Fibroblast of the aortic adventitia (primary cell): ENCODE measurements at places on chromosomes 1 and 21. TPM values are rescaled to one million over a fixed set of nuclear protein-coding genes. Genes with fewer than 3 reads are reported as not detected.
A peak's percentile ranks its signal among the peaks of the same experiment; 100 is the strongest.

DNA sequence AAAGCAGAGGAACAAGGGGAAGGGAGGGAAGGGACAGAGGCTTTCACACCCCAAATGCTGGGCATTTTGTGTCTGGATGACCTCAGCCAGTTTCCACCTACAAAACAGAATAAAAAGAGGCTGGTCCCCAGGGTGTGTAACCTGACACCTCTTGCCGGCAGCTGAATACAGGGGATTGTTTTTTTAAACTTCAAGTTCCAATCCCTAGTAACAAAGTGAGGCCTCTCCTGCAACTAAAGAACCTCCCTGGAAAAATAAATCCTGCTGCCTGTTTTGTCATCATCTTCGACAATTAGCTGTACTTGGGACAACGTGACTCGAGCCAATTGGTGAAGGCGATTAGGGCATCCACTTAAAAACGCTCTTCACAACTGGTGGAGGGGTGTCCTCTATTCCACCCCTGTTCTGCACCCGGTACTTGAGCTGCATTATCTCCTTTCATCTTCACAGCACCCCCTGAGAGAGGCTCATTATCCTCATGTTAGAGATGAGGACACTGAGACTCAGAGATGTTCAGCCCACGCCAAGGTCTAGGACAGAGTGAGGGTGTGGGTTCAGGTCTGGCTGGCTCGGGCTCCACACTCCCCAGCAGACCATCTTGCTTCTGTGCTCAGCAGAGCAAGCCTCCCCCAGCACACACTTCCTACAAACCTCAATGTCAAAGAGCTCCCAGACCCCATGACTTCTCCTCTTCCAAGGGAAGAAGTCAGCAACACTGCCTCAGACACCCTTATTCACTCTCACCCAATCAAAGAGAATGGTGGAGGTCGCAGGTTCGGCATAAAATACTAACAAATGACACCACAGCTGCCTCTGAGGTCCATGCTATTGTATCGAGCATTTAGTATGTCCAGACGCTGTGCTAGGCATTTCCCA is 15.2 kb downstream of the ITPKB start:
- DNase-seq: peak; percentile 82

ABCA4 gene
- 0.09 TPM in 1 of 2 replicates, not detected in the other for total RNA-seq

NPPB gene
- not detected in 2 replicates for total RNA-seq

DNA sequence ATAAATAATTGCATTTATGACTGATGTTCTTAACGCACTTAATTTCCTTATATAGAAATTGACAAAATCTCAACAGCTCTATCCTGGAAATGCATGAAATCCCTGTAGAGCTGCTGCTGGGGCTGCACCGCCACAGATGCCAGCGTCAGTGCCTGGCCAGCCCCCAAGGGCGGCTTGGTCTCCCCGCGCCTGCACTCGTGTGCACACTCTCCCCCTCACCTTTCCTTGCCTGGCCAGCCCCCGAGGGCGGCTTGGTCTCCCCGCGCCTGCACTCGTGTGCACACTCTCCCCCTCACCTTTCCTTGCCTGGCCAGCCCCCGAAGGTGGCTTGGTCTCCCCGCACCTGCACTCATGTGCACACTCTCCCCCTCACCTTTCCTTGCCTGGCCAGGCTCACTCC is 11.3 kb downstream of the TPRG1L start:
- DNase-seq: no peak

TMPRSS15 gene
- 0.18 TPM in 1 of 2 replicates, not detected in the other for total RNA-seq

DNA sequence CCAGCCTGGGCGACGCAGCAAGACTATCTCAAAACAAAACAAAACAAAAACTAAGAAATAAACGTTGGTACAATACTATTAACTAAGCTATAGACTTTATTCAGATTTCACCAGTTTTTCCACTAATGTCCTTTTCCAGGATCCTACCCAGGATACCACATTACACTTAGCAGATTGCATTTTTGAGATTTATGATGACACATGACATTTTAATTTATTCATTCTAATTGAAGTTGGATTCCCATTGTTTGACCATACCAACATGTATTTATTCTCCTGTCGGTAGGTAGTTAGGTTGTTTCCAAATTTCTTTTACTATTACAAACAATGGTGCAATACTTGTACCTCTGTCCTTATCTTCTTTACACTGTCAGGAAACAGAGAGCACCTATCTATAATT is 6.8 kb upstream of the KLF17 start:
- DNase-seq: no peak

DNA sequence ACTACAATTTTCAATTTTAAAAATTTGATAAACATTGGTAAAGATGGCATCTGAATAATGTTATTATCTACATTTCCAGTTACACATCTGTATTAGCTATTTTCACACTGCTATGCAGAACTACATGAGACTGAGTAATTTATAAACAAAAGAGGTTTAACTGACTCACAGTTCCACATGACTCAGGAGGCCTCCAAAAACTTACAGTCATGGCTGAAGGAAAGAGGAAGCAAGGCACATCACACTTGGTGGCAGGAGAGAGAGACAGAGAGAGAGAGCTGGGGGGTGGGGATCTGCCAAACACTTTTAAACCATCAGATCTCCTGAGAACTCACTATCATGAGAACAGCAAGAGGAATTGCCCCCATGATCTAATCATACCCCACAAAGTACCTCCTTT is 850.0 kb downstream of the LTN1 start:
- peak; percentile 82 for DNase-seq

ETV3L gene
- total RNA-seq: not detected in 2 replicates

MYOC gene
- total RNA-seq: 0.36 and 3.8 TPM in 2 replicates

GRCh38 chr1:62271134-62271533 is 48.1 kb downstream of the KANK4 start:
- no peak for DNase-seq

DNA sequence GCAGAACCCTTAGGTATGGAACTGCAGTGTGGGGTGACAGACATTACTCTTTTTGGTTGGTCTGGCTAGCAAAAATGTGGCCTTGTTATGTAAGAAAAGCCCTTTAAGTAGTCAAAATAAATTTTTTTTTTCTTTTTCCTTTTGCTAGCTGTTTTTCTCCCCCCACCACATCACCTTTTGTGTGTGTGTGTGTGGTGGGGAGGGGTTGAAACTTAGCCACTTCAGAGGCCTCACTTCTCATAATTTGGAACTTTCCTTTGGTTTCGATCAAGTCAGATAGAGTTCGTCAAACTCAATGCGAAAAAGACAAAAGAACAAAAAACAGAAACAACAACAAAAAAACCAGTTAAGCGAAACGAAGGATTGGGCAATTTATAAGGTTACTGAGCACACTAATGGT is 1.9 kb upstream of the PRMT2 start:
- no peak for DNase-seq

- DNase-seq: no peak
These were observed 25.7 kb downstream of the AADACL4 start for GRCh38 chr1:12669529-12670068.

SPRR2E gene
- not detected in 2 replicates for total RNA-seq

PLEKHA6 gene
- 3.6 and 5.1 TPM in 2 replicates for total RNA-seq

LRRC3 gene
- 0.16 and 0.45 TPM in 2 replicates for total RNA-seq

KRTAP19-5 gene
- total RNA-seq: not detected in 2 replicates

DNA sequence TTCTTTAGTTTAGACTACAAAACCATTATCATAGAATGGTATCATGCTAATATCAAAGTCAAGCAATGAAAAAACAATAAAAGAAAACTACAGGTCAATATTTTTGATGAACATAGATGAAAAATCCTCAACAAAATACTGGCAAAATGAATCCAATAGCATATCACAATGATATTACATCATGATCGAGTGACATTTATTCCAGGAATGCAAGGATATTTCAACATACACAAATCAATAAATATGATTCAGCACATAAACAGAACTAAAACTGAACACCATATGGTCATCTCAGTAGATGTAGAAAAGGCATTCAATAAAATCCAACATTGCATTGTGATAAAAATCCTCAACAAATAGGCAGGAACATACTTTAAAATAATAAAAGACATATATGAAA is 1657.7 kb downstream of the KCNT2 start:
- no peak for DNase-seq

DNA sequence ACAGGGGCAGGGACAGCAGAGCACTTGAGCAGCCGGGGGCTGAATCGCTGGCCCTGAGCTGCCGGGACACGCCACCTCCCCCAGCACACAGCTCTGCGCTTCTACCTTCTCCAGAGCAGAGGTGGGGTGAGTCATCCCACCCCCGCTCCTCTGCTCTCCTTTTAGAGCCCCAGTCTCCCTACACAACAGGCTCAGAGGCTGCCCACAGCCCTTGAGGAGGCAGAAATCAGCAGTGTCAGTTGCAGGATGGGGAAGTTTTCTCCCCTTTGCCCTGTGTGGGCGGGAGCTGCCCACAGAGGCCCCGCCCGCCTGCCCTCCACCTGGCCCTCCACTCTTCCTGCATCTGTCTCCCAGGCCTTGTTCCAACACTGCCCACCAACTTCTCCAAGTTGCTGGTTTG is 94.6 kb downstream of the STUM start:
- DNase-seq: no peak

- DNase-seq: no peak
These were observed 14.1 kb upstream of the LMNA start for GRCh38 chr1:156100205-156100995.

DNA sequence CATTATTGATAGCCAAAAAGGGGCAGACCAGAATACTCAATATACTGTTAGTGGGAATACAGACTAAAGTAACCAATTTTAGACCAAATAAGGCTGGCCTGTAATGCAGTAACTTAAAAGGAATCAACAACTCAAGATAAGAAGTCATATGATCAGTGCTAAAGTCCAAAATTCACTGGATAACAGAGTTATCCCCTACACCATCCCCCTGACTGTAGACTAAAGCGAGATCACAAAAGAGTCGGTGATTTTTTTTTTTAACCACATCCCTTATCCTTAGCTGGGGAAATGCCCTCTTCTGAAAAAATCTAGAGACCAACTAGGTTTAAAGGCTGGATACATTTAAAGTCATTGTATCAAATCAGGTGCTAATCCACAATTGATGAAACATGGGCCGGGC is 7.7 kb downstream of the UBR4 start:
- peak; percentile 43 for DNase-seq

GRCh38 chr1:43882763-43883162 is 50.8 kb upstream of the ARTN start:
- DNase-seq: no peak

DNA sequence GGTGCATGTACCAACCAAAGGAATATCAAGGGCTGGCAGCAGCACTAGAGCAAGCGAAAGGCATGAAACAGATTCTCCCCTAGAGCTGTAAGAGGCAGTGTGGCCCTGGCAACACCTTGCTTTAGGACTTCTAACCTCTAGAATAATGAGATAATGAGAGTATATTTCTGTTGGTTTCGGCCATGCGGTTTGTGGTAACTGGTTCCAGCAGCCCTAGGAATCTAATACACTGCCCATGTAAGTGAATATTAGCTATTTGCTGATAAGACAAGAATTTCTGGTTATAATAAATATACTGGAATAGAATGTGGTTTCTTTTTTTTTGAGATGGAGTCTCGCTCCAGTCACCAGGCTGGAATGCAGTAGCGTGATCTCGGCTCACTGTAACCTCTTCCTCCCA is 199.4 kb downstream of the GABPA start:
- DNase-seq: peak; percentile 84

DNA sequence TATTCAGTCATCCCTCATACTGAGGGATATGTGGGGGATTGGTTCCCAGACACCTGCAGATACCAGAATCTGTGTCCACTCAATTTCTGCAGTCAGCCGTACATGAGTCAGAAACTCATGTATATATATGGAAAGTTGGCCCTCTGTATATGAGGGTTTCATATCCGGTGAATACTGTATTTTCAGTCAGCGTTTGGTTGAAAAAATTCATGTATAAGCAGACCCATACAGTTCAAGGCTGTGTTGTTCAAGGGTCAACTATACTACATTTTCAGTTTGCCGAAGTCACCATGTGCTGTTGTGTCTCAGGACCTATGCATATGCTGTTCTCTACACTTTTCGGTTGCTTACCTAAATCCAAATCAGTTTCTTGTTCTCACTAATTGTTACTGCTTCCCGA is 10.5 kb downstream of the AXDND1 start:
- no peak for DNase-seq

MAN1C1 gene
- total RNA-seq: 6.6 and 32.0 TPM in 2 replicates

DNA sequence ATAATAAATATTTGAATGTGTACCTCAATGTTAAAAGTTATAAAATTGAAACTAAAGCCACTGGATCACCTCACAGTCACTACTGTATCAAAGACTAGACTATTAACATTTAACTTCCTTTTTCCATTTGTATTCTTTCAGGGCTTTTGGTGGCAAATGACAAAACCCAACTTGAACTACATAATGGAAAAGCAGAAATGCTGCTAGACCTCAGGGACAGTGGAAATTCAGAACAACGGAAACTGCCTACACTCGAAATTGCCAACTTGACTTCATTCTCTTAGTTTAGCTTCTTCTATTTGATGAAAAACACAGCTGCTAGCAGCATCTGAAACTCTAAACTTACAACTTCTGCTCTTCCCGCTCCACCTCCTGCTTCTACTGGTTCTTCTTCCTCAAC is 34.9 kb upstream of the NTNG1 start:
- DNase-seq: no peak

- DNase-seq: no peak
These were observed 260.8 kb downstream of the GPATCH2 start for GRCh38 chr1:217369996-217370551.

- DNase-seq: no peak
These were observed 119.5 kb downstream of the PCBP3 start for GRCh38 chr21:45763074-45763473.

DNA sequence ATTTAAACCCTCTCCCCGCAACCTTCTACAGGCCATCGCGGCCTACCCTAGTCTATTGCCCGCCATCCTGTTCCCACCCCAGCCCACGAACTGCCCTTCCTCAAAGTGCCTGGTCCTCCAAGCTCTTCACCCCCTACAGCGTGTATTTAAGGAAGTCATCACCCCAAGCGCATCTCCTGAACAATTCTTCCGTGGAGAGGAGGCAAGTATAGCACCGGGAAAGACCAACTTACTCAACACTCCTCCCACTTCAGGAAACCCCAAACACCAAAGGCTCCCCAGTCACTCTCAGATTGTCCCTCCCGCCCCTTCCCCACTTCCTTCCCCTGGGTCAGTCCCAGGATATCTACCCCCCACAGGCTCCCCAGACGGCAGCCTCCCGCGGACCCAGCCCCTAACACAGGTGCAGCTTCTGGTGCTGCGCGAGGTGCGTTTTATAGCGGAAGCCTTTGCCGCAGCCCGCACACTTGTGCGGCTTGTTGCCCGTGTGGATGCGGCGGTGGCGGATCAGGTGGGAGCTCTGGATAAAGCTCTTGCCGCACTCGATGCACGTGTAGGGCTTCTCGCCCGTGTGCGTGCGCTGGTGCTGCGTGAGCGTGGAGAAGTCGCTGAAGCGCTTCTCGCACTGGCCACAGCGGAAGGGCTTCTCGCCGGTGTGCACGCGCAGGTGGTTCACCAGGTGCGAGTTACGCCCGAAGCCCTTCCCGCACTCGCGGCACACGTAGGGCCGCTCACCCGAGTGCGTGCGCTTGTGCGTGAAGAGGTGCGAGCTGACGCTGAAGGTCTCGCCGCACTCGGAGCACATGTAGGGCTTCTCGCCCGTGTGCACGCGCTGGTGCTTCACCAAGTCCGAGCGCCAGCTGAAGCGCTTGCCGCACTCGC is 25.5 kb downstream of the ZNF697 start:
- no peak for DNase-seq

- no peak for DNase-seq
These were observed 62.3 kb upstream of the ANGPTL1 start for GRCh38 chr1:178933105-178933561.

GRCh38 chr1:203361945-203362719 is 11.2 kb upstream of the FMOD start:
- peak; percentile 34 for DNase-seq

OR2L13 gene
- not detected in 2 replicates for total RNA-seq

RUNX1 gene
- total RNA-seq: 28.0 and 63.5 TPM in 2 replicates

GRCh38 chr1:169271098-169271497 is 96.5 kb downstream of the NME7 start:
- DNase-seq: peak; percentile 48

RHD gene
- not detected in 2 replicates for total RNA-seq
